ENCODE measurements at places on chromosomes 13 and 19. TPM values are rescaled to one million over a fixed set of nuclear protein-coding genes. Genes with fewer than 3 reads are reported as not detected.

The PRMT1 gene
- total RNA-seq: 224 TPM

The SBK3 gene
- not detected for total RNA-seq

The GJB2 gene
- 0.29 TPM for total RNA-seq

The TSKS gene
- 0.44 TPM for total RNA-seq

The OXGR1 gene
- not detected for total RNA-seq

The ZNF880 gene
- 21.8 TPM for total RNA-seq

The ARRDC5 gene
- not detected for total RNA-seq

The TUBA3C gene
- not detected for total RNA-seq

The ZNF784 gene
- total RNA-seq: 4.8 TPM

The C5AR2 gene
- total RNA-seq: not detected

The PRSS57 gene
- 0.17 TPM for total RNA-seq

The VMAC gene
- total RNA-seq: 11.1 TPM

The ZSCAN1 gene
- not detected for total RNA-seq

The LRFN3 gene
- 2.5 TPM for total RNA-seq

All from smooth muscle cell of trachea (primary cell).